Ascending aorta (tissue), 2 donors: ENCODE measurements at places on chromosomes 1 and 21. TPM values are rescaled to one million over a fixed set of nuclear protein-coding genes. Genes with fewer than 3 reads are reported as not detected.

- H3K27me3 ChIP-seq, result no peaks in the 10 kb centered on the region
- DNase-seq, result no peak
- no peaks in the 10 kb centered on the region for H3K36me3 ChIP-seq
- no peaks in the 10 kb centered on the region for H3K4me1 ChIP-seq
- no peak overlapping the region for H3K4me3 ChIP-seq
Observed at GRCh38 chr1:236124965-236125364, 17.4 kb upstream of the GPR137B start.

- H3K4me1 ChIP-seq, result no peaks in the 10 kb centered on the region
- no peak overlapping the region for H3K27ac ChIP-seq
- no peaks in the 10 kb centered on the region for H3K36me3 ChIP-seq
- no peaks in the 10 kb centered on the region for H3K27me3 ChIP-seq
- DNase-seq, result no peak
Observed at GRCh38 chr1:159974350-159974965, 20.4 kb upstream of the SLAMF9 start.

- H3K4me3 ChIP-seq, result no peak overlapping the region
- no peaks in the 10 kb centered on the region for H3K36me3 ChIP-seq
- no peaks in the 10 kb centered on the region for H3K4me1 ChIP-seq
- H3K27ac ChIP-seq, result no peak overlapping the region
- DNase-seq, result no peak
Observed at GRCh38 chr1:102838016-102838415, 270.3 kb downstream of the COL11A1 start.

GRCh38 chr1:35436078-35436477 lies 121.1 kb downstream of the KIAA0319L start:
- H3K27me3 ChIP-seq, result no peaks in the 10 kb centered on the region
- H3K4me1 ChIP-seq, result no peaks in the 10 kb centered on the region
- no peak overlapping the region for H3K4me3 ChIP-seq
- no peak overlapping the region for H3K27ac ChIP-seq
- H3K36me3 ChIP-seq, result peaks cover 47% of the 10 kb centered on the region
- DNase-seq, result no peak

DNA sequence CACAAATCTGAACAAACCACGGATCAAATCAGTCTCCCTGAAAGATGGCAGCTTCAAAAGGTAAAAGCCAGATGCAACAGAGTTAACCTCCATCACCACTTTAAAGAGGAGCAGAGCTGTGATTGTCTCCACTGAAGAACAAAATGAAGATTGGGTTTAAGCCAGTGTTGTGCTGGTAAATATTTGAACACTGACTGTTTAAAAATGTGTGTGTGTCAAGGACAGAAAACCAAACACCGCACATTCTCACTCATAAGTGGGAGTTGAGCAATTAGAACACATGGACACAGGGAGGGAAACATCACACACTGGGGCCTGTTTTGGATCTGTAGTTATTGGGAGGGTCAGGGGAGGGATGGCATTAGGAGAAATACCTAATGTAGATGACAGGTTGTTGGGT lies 83.9 kb downstream of the ST6GALNAC5 start:
- no peak for DNase-seq
- no peaks in the 10 kb centered on the region for H3K4me1 ChIP-seq
- no peaks in the 10 kb centered on the region for H3K36me3 ChIP-seq
- no peak overlapping the region for H3K4me3 ChIP-seq
- no peak overlapping the region for H3K27ac ChIP-seq
- no peaks in the 10 kb centered on the region for H3K27me3 ChIP-seq

DNA sequence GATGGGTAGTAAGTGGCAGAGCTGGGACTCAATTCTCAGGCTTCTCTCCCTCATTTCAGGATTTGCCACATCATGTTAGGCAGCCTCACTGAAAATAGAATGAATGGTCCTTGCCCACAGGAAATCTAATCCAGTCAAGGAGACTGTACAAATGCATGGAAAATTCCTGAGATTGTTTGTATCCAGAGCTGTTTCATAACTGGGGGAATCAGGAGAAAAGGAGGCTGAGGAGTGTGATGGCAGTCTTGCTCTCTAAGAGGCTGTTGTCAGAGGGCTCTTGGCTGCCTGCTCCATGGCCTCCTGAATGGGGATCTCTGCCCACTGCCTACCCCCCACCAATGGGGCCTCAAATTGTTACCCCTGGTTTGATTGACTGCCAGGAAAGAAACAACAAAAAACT lies 141.9 kb upstream of the TNR start:
- H3K4me1 ChIP-seq, result peaks cover 7% of the 10 kb centered on the region
- H3K27me3 ChIP-seq, result no peaks in the 10 kb centered on the region
- H3K4me3 ChIP-seq, result no peak overlapping the region
- DNase-seq, result no peak

ZBTB8A gene
- total RNA-seq, result 2.2 TPM

TSPAN1 gene
- 8.9 TPM for total RNA-seq

RIMKLA gene
- total RNA-seq, result 2.7 TPM

GFI1 gene
- not detected for total RNA-seq
